ENCODE measurements at places on chromosomes 6 and 20.
A peak's percentile ranks its signal among the peaks of the same experiment; 100 is the strongest.

- ATAC-seq, result peak; percentile 55
Observed at GRCh38 chr6:42569102-42570028, 5.5 kb downstream of the UBR2 start.

DNA sequence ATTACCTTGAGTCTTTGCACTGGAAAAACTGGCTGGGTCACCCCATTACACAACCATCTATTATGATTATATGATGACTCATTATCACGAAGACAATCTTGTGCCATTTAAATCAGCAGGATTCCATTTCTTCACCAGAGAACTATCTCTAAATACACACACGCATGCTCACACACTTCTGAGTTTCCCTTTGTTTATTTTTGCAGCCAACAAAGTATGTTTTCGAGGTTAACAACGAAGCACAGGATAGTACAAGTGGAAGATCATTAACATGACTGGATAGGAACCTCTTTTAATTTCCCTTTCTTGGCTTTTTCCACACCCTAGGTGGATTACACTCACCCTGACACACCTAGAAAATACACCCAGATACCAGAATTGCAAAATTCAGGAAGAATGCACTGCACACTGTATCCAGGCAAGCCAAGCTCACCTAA is 18.9 kb downstream of the PERP start:
- peak; percentile 82 for ATAC-seq

- ATAC-seq, result no peak
Observed at GRCh38 chr6:127103482-127103881, 15.0 kb upstream of the RSPO3 start.

- no peak for ATAC-seq
Observed at GRCh38 chr6:65706436-65706835, 590 bp downstream of the EYS start.

GRCh38 chr6:45442716-45443115 is 65.0 kb upstream of the SUPT3H start:
- no peak for ATAC-seq

DNA sequence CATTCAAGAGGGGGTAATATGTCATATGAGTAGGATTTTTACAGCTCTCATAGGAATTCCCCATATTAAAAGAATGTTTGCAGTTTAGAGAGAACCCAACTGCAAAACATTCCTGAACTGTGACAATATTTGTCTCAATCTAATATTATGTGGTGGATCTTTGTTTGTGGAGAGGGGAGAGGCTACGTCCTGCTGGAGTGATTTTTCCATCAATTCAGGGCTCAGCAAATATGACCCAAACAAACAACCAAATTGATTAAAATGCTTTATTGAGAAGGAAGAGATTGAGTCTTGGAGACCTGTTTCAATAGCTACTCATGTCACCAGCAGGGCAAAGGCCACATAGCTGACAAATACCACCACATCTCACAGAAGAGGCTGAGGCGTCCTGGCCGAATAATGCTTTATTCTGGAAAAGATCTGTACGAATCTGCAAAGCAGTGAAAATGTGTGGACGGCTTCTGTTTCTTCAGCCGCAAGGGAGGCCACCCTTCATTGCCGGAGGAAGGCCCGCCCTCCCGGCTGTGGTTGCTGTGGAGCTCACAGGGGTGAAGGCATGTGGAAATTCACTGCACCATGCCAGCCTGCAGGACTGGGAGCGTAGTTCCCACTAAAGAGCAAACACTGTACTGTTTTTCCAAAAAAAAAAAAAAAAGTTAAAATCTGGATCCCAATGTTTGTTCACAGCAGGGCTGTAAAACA is 89.7 kb upstream of the QKI start:
- ATAC-seq, result no peak

DNA sequence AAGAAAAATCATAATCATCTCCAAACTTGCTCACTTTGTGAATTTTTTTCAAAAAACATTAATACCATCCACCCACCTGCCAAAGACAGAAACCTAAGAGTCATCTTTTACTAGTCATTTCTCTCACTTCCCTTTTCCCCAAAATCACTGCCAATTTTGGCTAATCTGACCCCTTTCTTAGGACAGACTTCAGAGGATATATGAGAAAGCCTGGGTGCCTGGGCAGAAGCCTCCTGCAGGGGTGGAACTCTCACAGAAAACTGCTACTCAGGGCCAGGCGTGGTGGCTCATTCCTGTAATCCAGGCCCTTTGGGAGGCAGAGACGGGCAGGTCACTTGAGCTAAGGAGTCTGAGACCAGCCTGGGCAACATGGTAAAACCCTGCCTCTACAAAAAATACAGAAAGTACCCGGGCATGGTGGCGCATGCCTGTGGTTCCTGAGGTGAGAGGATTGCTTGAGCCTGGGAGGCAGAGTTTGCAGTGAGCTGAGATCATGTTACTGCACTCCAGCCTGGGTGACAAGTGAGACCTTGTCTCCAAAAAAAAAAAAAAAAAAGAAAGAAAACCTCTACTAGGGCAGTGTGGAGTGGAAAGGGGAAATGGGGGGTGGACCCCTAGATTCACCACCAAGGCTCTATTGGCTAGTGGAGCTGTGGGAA is 3.8 kb downstream of the DEK start:
- ATAC-seq, result peak; percentile 5

DNA sequence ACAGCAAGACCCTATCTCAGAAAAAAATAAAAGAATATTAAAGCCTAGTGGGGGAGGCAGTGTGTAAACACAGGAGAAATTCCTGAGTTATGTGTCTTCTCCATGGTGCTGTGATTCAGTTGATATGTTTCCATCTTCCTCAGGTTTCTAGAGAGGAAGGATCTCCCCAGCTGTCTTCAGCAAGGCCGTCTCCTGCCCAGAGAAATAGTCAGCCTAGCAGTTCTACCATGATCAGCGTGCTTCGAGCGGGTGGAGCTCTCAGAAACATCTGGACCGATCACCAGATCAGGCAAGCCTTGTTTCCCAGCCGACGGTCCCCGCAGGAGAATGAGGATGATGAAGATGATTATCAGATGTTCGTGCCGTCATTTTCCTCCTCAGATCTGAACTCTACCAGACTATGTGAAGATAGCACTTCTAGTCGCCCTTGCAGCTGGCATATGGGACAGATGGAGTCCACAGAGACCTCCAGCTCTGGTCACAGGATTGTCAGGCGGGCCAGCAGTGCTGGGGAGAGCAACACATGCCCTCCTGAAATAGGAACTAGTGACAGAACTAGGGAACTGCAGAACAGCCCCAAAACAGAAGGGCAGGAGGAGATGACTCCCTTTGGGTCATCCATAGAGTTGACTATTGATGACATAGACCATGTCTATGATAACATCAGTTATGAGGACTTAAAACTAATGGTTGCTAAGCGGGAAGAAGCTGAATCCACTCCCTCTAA is 34.9 kb upstream of the MTHFD1L start:
- no peak for ATAC-seq

- no peak for ATAC-seq
Observed at GRCh38 chr20:9103955-9104354, 35.1 kb downstream of the PLCB4 start.

DNA sequence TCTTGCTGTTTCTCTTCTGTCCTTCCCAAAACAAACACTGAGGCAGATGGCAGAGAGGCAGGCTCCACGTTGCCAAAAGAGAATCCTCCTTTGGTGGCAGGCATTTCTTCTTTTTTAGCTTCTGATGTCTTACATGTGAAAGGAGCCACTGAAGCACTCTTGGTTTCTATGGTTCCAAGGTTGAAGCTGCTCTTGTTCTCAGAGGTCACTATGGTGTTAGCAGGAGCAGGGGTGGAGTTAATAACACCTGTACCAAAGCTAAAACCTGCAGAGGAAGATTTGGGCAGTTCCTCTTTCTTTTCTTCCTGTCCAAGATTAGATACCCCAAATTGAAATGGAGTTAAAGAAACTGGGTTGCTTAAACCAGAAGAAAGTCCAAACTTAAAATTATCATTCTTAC is 28.8 kb downstream of the FAM8A1 start:
- no peak for ATAC-seq

GRCh38 chr20:25690427-25690826 is 6.2 kb downstream of the ZNF337 start:
- ATAC-seq, result no peak

DNA sequence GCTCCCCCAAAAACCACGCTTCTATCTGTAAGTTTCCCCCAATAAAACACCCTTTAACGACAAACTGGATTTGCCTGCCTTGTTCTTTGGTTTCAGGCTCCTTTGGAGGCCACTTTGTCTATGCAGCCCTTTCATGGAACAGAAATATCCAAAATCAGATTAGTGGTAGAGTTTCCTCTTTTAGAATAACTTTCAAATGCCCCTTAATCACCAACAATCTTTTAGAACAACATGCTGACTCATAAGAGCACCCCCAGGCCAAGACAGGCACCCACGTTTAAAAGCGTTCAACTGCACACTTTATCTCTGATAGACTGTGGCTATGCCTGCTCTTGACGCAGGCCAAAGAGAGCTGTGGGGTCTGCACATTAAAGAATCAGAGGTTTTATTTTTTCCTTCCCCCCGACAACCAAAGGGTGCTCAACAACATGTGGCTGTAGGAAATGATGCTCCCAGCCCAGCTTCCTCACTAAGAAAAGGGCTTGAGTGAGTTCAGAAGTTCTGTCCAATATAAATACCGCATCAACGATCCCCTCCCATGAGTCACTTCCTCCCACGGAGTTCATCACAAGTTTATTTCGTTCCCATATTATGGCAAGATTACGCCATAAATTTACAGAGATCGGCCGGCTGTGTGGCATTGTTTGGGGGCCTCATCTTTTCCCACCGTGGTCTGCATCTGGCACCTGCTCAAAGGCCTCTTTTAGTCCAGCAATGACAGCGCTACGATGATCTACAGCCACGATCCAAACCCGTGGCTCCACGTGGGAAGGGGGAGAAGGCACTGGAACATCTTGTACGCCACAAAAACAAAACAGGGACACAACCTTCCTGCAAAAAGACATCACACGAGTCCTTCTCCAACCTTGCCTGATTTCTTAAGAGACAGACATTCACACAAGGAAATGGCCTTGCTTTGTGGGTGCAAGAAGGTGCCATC is 88.8 kb upstream of the NFATC2 start:
- peak; percentile 80 for ATAC-seq

- ATAC-seq, result peak; percentile 64
Observed at GRCh38 chr20:9233804-9234203, 164.9 kb downstream of the PLCB4 start.

- no peak for ATAC-seq
Observed at GRCh38 chr6:15065261-15065989, 180.4 kb upstream of the JARID2 start.

GRCh38 chr6:137240168-137240567 is 21.0 kb upstream of the IFNGR1 start:
- ATAC-seq, result peak; percentile 92

- no peak for ATAC-seq
Observed at GRCh38 chr6:150745896-150746295, 119.6 kb upstream of the MTHFD1L start.

- ATAC-seq, result no peak
Observed at GRCh38 chr6:135871296-135871695, 19.8 kb downstream of the PDE7B start.

DNA sequence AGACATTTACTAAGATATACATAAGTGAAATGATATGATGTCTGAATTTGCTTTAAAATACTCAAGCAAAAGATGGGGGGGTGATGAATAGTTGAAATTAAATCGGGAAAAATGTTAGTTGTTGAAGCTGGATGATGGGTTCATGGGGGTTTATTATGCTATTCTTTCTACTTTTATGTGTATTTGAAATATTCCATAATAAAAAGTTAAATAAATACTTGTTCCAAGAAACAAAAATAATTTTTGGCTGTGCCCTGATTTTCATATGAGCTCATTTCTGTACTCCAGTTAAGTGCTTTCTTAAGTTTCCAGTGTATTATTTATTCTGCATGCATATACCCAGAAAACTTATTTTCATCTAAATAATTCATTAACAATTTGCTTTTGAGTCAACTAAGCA is 138.6 kb downstream of the AIG1 start:
- ATAC-seq, result no peak

- ATAC-seq, result no peak
Observed at GRCh38 chr6:165820934-165821333, 157.9 kb upstream of the PDE10A start.

GRCh38 chr6:121190122-121190521 is 144.2 kb downstream of the TBC1D32 start:
- no peak for ATAC-seq

GRCh38 chr6:106244931-106245330 is 80.6 kb downstream of the ATG5 start:
- ATAC-seq, result no peak

DNA sequence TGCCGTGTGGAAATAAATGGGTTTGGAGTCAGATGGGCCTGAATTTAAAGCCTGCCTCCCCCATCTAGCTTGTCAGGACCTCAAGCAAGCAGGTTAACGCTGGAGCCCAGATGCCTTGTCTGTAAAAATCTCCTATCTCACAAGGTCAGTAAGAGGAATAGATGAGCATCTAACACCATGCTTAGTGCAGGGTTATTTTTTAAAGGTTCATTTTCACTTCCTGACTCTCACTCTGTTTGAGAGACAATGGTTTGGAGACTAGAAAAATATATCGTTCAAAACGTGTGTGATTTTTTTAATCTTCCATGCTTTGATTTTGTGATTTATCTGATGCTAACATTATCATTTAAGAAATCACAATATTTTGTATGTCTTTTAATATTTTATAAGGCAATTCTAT is 114.0 kb upstream of the TAB2 start:
- ATAC-seq, result no peak

- ATAC-seq, result no peak
Observed at GRCh38 chr6:134138226-134138975, 86.0 kb upstream of the SLC2A12 start.

DNA sequence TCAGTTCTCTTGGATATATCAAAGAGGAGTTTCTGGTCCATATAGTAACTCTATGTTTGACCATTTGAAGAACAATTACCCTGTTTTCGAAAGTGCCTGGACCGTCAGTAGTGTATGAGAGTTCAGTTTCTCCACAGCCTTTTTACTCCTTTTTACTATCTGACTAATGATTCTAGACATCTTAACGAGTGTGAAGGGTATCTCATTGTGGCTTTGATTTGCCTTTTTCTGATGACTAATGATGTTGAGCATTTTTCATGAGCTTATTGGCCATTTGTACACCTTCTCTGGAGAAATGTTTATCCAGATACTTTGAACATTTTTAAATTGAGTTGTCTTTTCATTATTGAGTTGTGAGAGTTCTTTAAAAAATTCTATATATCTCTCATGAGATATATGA is 114.9 kb upstream of the ATXN1 start:
- no peak for ATAC-seq
